Memory B cell (primary cell): ENCODE measurements at places on chromosomes 16 and 17.

- no peak for DNase-seq
Measured at GRCh38 chr17:7823581-7824001, 10.4 kb upstream of the KDM6B start.

GRCh38 chr17:75454193-75454592 lies 2.2 kb upstream of the TMEM94 start:
- DNase-seq: no peak

DNA sequence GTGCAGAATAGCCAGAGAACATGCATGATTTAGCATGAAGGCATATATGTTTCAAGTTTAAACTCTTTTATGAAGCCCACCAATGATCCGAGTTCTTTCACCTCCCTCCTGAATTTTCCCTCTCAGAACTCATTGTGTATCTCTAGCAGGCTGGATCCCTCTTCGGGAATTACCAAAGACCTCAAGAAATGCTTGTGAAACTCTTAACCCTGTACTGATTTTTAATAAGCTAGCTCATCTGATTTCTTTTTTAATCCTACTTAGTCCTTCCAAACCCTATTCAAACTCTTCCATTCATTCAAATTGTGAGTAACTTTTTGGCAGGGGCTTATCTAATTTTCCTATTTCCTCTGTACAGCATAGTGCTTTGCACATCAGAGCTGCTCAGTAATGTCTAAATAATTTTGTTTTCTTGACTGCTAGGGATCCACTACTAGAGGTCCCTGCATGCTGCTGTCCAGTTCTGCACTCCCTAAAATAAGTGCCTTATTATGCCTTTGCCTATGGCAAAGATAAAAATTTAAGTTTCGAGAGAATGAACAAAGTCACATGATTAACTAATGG lies 723.8 kb downstream of the CDH11 start:
- no peak for DNase-seq

GRCh38 chr16:74743668-74744299 lies 30.8 kb downstream of the FA2H start:
- no peak for DNase-seq

GRCh38 chr17:82891911-82892310 lies 52.1 kb upstream of the ZNF750 start:
- no peak for DNase-seq

GRCh38 chr17:82959242-82959930 lies 119.6 kb upstream of the ZNF750 start:
- no peak for DNase-seq

DNA sequence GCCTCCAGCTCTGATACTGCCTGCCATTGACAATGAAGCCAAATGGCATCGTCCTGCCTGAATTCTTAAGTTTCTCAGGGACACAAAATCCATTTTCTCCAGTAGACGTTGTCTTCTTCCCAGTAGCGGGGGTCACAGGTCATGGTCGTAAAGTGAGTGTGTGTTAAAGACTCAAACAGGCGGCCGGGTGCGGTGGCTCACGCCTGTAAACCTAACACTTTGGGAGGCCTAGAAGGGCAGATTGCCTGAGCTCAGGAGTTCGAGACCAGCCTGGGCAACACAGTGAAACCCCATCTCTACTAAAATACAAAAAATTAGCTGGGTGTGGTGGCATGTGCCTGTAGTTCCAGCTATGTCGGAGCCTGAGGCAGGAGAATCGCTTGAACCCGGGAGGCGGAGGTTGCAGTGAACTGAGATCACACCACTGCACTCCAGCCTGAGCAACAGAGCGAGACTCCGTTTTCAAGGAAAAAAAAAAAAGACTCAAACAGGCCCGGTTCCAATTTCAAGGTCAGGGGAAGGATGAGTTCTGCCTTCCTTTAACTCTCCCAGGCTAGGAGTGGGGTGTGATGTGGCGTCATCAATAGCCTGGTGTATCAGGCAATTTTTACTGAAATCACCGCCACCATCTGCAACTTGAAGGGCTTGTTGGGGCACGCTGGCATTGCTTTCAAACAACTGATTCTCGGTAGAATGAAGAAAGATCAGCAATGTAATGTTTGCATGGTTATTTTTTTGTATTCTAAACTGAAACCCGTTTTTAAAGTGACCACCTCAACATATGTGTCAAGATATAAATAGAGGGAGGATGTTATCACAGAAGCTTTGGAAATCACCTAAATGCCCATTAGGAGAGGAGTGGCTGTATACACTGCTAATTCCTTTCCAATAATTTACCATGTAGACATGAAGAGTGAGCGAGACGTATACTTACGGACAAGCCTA lies 91.0 kb downstream of the WSCD1 start:
- no peak for DNase-seq

DNA sequence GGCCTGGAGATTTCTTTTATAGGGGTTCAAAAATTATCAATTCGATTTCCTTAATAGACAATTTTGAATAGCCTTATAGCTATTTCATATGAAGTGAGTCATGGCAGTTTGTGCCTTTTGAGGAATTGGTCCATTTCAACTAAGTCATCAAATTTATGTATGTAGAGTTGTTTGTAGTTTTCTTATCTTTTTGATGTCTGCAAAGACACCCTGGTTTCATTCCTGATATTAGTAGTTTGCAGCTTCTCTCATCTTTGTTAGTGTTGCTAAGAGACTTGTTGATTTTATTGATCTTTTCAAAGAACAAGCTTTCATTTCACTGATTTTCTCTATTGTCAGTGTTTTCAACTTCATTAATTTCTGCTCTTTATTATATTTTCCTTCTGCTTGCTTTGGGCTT lies 44.2 kb downstream of the N4BP1 start:
- no peak for DNase-seq

- DNase-seq: no peak
Measured at GRCh38 chr17:6927290-6928126, 68.3 kb upstream of the ALOX12 start.

DNA sequence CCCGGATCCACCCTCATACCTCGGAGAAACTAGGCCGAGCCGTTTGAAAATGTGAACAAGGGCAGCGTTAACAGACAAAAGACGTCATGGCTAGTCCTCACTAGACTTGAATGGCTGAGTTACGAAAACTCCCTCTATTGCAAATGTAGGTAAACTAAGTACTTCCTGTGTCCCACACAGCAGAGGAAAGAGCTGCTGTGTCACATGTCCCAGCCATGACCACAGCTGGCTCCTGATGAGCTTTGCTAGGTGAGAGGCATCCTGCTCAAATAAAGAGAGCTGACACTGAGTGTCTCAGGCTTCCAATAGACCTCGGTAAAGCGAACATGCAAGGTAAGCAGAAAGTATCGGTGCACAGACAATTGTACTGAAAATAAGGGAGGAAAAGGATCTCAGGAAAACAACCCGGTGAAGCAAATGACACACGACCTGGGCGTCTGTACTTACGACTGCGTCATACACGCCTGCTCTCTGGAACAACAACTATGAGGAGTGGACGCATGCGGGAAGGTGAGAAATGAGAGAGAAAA lies 26.0 kb downstream of the TMEM204 start:
- DNase-seq: no peak

- DNase-seq: no peak
Measured at GRCh38 chr17:82489117-82489516, 30.4 kb upstream of the FOXK2 start.
